ENCODE measurements at places on chromosomes 5 and 9.

- no peak for DNase-seq
Measured at GRCh38 chr5:155738616-155739015, 588.3 kb upstream of the SGCD start.

DNA sequence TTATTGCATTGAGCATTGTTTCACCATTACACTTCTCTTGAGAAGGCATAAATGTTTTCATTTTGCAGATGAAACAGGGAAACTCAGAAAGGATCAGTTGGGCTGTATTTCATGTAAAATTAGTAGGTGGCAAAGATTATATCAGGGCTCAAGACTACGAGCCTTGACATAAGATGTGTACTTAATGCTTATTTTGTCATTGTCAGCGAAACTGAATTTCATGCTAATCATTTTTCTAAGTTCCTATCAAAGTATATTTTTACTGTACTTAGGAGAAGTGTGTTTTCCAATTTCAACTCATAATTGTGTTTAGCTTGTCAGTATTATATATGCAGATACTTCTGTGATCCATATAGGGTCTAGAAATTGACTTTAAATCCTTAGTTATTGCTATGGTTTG is 123.8 kb downstream of the FBXL7 start:
- no peak for DNase-seq

GRCh38 chr9:101957705-101958104 is 219.3 kb upstream of the GRIN3A start:
- DNase-seq = no peak

- DNase-seq = no peak
Measured at GRCh38 chr9:19804431-19804830, 15.6 kb upstream of the SLC24A2 start.

GRCh38 chr5:40801771-40802562 is 3.8 kb upstream of the PRKAA1 start:
- DNase-seq = no peak

DNA sequence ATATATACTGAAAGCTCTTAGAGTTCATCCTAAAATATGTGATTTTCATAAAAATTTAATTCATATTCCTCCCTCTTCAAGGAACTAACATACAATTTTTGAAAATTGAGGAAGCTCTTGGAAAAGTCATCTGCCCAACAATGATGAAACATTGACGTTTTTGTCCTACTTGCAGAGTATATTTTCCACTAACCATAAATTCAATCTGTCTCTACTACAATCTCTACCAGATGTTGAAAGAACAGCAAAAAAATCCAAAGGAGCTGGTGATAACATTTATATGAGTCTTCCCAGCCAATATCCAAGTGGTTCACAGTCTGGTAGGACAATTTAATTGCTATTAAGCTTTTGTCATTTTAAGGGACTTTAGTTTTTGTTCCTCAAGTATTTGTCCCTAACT is 81.1 kb upstream of the NR3C1 start:
- no peak for DNase-seq

Measured in stimulated activated CD8-positive, alpha-beta memory T cell treated with anti-CD3 and anti-CD28 coated beads, Interleukin-12 subunit alpha, Interleukin-12 subunit beta, amount 100 ng/mL, for 1 hour (primary cell).